ENCODE measurements at places on chromosomes 1 and 21. TPM values are rescaled to one million over a fixed set of nuclear protein-coding genes. Genes with fewer than 3 reads are reported as not detected.

DNA sequence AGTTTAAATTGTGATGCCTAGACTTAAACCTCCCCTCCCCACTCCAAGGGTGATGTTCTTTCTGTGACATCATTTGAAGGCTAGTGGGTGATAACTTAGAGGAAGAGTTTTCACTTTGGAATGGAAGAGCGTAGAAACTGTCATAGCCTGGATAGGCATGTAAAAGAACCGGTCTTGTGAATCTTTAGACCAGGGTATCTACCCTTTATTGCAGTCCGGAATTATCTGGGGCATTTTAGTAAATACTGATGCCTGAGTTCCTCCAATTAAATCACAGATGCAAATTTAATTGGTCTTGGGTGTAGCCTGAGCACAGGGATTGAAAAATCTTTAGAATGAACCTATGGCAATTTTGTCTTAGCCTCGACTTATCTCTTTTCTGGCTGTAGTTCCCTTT is 24.7 kb downstream of the MAN1C1 start:
- DNase-seq = no peak

GRCh38 chr1:29259802-29260441 is 23.6 kb downstream of the PTPRU start:
- DNase-seq = peak; percentile 91

The ESPN gene
- 2.1 TPM for total RNA-seq

GRCh38 chr1:240927821-240928220 is 315.9 kb upstream of the GREM2 start:
- DNase-seq = no peak

- no peak for DNase-seq
Measured at GRCh38 chr1:3248155-3249141, 179.4 kb downstream of the PRDM16 start.

DNA sequence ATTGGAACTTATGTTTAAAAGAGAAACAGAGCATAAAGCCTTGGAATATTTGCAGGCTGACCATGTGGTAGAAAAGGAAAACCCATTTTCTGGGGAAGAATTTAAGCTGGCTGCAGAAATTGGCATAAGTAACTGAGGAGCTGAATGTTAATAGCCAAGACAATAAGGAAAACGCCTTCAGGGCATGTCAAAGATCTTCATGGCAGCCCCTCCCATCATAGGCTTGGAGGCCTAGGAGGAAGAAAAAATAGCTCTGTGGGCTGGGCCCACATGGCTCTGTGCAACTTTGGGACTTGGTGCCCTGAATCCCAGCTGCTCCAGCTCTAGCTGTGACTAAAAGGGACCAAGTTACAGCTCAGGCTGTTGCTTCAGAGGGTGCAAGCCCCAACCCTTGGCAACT is 51.5 kb downstream of the CTH start:
- no peak for DNase-seq

- no peak for DNase-seq
Measured at GRCh38 chr1:166902279-166902678, 26.2 kb upstream of the TADA1 start.

DNA sequence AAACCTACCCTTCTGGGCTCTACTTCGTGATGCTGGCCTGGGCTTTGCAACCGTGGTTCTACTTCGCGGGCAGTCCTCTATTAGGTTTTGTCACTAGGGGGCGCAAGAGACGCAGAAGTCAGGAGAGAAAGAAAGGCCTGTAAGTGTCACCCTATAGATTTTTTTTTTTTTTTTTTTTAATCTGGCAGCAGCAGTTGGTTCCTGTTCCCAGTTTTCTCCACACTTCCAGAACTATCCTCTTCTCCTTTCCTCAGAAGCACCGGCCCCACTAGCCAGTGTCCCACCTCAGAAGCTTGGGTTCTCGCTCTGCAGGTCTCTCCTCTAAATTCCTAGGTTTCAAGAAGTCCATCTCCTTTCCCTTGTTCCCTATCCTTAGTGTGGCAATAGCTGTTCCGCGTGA is 9.1 kb upstream of the LCE2D start:
- no peak for DNase-seq

GRCh38 chr1:150152182-150152536 is 2.4 kb downstream of the PLEKHO1 start:
- no peak for DNase-seq

The FMOD gene
- 22.8 TPM for total RNA-seq

The INSRR gene
- not detected for total RNA-seq

DNA sequence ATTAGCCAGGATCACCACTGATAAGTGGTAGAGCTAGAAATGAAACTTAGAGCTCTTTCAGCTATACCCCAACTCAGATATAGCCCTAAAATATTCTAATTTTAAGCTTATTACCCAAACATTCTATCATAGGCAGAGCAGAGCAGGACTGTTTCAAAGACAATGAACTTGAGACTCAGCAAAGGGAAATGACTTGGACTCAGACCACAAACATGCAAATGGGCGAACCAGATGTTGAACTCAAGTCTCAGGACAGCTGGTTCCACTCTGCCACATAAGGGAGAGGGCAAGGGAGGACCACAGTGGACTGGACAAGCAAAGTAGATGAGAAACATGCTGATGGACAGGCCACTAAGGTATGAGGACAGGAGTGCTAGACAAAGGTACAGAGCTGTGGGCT is 315.3 kb downstream of the OMA1 start:
- DNase-seq = no peak

The PTPN7 gene
- 5.2 TPM for total RNA-seq

GRCh38 chr1:203091761-203092330 is 6.0 kb upstream of the MYOG start:
- DNase-seq = no peak

- no peak for DNase-seq
Measured at GRCh38 chr1:58883888-58884482, 100.1 kb upstream of the JUN start.

- peak; percentile 94 for DNase-seq
Measured at GRCh38 chr1:31715087-31715872, 11.5 kb upstream of the COL16A1 start.

GRCh38 chr1:11357276-11357675 is 84.3 kb downstream of the UBIAD1 start:
- DNase-seq = no peak

The OR2T29 gene
- not detected for total RNA-seq

DNA sequence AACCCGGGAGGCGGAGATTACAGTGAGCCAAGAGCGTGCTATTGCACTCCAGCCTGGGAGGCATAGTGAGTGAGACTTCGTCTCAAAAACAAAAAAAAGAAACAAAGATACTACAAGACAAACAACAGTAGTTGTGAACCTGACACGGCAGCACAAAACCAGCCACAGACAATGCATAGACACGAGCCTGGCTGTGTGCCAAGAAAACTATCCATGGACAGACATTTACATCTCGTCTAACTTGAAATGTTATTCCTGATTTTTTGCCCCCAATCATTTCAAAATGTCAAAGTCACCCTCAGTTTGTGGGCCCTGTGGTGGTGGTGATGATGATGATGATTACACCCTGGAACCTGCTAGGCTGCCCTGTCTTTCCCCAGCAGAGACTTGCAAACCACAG is 6.3 kb downstream of the KLHL21 start:
- no peak for DNase-seq
